ENCODE measurements at places on chromosomes 1 and 21.

DNA sequence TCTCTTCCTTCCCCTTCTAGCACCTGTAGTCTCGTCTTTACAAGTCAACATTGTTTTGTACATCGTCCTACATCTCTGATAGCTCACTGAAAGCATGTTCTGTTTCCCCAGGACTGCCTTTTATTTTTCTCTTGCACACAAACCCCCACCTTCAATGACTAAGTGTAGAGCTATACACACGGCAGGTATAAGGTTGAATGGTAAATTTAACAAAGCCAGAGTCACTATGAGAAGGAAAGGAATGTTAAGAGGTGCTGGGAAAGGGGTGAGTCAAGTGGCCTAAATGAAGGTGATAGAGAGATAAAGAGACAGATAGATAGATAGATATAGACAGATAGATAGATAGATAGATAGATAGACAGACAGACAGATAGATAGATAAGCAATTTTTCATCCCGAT lies 134.3 kb upstream of the ATP1B1 start:
- DNase-seq = no peak

DNA sequence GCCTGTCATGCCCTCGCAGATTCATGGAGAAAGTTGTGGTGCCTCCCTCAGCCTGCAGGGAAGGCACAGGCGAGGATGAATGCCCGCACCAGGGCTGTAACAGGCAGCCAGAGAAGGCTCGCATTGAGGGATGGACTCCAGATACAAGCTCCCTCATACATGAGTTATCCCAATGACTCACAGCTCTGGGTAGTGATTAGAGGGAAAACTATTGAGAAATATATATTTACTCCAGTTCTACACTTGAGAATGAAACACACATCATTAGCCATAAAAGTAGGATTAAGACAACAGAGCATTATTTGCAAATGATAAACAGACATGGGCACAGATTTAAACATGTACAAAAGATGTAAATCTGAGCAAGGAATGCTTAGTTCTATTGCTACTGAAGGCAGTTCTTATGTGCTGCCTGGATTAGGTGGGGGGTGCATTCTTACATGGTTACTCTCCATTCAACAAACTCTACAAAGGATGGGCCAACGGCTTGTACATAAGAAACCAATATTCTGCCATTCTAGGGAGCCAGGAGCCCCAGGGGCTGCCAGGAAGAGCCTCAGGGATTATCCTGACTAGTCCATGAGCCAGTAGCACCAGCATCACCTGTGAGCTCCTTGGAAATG lies 97.9 kb downstream of the CSMD2 start:
- DNase-seq = no peak

- DNase-seq = no peak
Observed at GRCh38 chr1:200128944-200129879, 101.7 kb downstream of the NR5A2 start.

- no peak for DNase-seq
Observed at GRCh38 chr1:205532026-205532898, 27.8 kb downstream of the CDK18 start.

DNA sequence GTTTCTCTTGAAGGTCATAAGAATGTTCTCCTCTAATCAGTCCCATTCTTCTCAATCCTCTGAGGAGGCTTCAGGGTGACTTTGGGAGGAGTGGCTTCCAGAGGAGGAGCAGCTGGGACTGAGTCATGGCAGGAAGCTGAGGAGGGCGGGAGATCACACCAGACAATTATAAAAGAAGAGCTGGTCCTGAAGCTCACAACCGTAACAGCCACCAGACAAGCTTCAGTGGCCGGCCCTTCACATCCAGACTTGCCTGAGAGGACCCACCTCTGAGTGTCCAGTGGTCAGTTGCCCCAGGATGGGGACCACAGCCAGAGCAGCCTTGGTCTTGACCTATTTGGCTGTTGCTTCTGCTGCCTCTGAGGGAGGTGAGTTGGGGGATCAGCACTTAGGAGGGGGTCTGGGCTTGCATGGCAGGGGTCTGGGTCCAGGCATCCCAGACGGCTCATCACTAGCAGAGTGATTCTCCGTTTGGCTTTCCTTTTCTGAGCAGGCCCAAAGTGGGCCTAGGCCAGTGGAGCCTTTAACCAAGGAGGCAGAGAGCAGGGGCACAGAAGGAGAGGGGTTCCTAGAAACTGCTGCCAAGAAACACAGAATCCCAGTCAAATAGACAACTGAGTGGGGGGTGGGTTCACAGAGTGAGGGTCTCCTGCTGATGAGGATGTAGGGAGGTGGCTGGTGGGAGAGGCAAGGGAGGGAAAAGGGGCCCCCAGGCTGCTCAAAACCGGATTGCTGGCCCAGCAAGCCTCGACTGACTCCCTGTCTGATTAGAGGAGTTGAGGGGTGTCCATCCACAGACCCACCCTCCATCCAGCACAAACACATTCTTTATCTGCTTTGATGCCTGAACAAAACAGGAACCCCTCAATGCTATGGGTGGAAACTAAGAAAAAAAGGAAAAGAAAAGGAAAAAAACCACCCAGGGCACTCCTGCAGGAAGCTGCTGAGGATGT lies at the start of gene ECM1:
Gene ECM1 (plus strand): TSS at position 198 of the 953 bp plus-strand sequence. CDS start 101 bp downstream, at position 299.
- no peak for DNase-seq

DNA sequence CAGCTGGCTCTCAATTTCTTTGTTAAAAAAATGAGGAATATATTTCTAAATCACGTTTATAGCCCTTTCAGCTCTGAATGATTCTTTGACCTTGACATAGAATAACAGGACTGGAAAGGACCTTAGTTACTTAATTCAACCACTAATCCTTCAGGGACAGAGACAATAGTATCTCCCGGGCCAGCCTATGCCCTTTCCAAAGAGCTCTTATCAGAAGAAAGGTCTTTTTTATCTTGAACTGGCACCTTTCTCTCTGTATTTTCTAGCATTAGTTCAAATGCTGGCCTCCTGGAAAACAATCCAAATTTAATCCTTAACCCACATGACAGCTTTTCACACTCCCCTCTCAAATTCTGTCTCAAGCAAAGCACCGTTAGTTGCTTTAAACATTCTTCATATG lies 44.8 kb upstream of the FBXO28 start:
- DNase-seq = no peak

GRCh38 chr1:52955129-52955970 lies 28.3 kb downstream of the SCP2 start:
- DNase-seq = no peak

GRCh38 chr1:200520735-200521134 lies 99.8 kb downstream of the KIF14 start:
- no peak for DNase-seq

DNA sequence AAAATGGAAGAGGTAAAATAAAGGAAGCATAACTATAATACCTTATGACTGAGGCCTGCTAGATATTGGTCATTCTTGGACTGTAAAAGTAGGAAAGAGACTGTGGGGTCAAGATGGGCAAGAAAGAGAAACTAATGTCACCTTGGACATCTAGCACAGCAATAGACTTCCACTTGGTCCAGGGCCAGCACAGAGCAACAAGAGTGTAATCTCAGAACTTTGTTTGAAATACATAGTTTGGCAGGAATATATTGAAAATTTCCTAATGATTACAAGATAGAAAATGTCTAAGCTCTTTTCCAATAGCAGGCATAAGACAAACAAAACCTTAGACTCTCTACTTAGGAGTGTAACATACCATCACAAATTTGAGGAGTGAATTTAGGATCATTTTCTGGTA lies 4.6 kb downstream of the LRRC8C start:
- DNase-seq = no peak

GRCh38 chr1:50349242-50349565 lies 74.0 kb downstream of the DMRTA2 start:
- no peak for DNase-seq

- no peak for DNase-seq
Observed at GRCh38 chr1:9838946-9839345, 15.2 kb upstream of the CLSTN1 start.

- DNase-seq = no peak
Observed at GRCh38 chr1:177495878-177496277, 325.1 kb downstream of the BRINP2 start.

DNA sequence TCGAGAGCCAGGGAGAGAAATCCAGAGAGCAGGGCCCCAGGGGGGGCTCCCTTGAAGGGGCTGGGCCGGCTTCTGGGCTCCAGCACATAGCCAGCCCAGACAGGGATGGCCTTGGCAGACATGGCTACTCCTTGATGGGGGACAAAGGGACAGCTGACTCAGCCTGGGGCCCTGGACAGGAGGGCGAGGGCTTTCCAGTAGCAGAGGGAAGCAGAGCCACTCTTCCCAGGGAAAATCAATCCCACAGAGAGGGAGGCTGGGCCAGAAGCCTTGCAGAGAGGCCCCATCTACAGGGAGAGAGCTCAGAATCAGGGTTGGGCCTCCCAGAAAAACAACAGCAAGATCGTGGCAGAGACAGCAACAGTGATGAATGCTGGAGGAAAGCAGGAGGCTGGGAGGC lies 15.6 kb downstream of the IGFN1 start:
- no peak for DNase-seq

DNA sequence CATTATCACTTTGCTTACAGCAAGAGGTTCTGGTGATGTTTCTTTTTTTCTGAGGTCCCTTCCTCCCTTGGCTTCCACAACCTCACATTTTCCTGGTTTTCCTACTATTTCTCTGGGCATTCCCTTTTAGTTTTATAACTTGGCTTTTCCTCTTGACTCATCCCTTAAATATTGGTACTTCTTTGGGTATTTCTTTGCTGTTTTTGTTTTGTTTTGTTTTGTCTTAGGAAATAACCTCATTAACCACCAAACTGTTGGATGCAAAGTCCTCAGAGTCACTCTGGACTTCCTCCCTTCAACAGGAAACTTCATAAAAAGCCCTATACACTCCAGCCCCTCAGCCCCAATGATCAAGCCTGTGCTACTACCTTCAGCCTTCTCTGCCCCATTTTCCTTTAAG lies 211.1 kb downstream of the DUSP10 start:
- no peak for DNase-seq

- DNase-seq = no peak
Observed at GRCh38 chr1:197908716-197909220, 6.3 kb downstream of the C1orf53 start.

GRCh38 chr1:71829346-71829745 lies 453.0 kb downstream of the NEGR1 start:
- no peak for DNase-seq

GRCh38 chr1:37056325-37056724 lies 22.0 kb upstream of the GRIK3 start:
- DNase-seq = no peak

DNA sequence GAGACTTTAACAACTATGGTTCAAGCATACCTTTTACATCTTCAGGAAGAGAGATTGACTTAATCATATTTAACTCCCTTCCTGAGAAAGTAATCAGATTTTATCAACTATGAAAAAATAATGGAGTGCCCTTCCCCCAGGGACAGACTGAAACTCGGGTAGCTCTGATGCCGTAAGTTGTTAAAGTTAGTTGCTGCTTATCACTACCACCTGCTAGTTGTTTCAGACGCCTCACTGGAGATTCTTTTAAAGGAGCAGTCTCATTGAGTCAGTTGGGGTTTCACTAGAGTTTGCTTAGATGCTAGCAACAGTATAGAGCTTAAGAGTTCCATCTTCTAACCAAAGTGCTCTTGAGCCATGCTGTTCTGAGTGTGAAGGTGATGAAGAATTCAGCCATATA lies 17.0 kb upstream of the TRAF5 start:
- no peak for DNase-seq

- DNase-seq = peak; percentile 84
Observed at GRCh38 chr1:12166834-12167492, at the start of gene TNFRSF1B. TSS of gene TNFRSF1B (plus strand) at chr1:12166991. CDS start at chr1:12167092, 101 bp downstream.

DNA sequence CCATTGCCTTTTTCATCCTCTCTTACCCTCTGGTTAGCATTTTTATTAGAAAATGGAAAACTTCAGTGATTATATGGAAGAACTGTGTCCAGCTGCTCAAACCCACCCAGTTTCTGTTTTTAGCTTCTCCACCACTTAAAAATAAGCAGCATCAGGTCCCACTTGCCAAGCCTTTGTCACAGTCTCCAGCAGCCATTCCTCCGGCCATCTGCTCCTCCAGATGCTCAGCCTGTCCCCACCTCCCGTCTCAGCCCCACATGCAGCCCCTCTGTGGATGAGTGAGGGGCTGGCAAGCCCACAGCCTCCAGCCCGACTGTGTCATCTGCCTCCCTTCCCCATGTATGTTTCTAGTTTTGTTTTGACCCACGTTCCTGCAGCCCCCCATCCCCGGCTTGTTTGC lies 289.7 kb downstream of the HHAT start:
- no peak for DNase-seq

DNA sequence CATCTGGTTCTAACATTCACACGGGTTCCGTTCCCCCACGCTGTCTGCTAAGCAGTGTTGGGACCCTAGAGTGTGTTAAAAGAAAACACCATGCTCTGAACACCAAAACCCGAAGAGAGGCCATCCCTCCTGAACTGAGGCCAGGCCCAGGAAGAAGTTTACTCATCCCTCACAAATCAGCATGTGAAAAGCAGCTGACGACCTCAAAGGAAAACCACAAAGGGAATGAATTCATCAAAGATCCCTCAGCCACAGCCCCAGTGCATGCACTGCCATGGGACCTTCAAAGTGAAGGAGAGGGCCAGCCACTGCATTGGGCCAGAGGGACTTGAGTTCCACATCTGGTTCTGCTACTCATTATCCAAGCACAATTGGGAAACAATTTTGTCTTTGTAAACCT lies 7.0 kb upstream of the PSEN2 start:
- DNase-seq = no peak

- no peak for DNase-seq
Observed at GRCh38 chr1:115158181-115158580, 68.9 kb upstream of the TSPAN2 start.

DNA sequence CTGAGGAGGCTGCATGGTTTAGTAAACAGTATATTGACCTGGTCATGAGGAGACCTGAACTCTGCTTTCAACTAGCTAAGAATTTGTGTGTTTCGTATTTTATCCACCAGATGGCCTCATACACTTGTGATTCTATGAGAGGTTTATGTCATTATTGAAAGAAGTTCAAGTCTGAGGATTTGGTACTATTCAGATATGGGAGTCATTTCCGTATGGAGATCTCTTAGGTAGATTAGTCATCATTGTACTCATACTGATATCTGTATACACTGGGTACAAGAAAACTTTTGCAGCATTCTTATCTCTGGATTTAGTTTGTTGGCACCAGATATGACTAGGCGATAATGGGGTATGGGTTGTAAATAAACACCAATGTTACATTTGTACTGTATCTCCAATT lies 26.6 kb downstream of the ATF6 start:
- DNase-seq = no peak

DNA sequence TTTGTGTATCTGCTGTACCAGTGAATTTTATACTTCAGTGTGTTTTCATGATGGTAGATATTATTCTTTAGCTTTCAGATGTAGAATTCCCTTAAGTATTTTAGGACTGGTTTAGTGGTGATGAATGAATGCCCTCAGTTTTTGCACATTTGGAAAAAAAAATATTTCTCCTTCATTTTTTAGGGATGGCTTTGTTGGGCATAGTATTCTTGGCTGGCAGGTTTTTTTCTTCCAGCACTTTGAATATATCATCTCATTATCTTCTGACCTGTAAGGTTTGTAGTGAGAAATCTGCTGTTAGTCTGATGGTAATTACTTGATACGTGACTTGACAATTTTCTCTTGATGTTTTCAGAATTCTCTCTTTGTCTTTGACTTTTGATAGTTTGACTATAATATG lies 66.8 kb downstream of the XPR1 start:
- DNase-seq = no peak

Data from stimulated activated naive CD8-positive, alpha-beta T cell treated with anti-CD3 and anti-CD28 coated beads, Interleukin-15, Interleukin-2, amounts not matched to agents 100 U/mL and 50 U/mL, for 24 hours (primary cell).